ENCODE measurements at places on chromosomes 5 and 9.

DNA sequence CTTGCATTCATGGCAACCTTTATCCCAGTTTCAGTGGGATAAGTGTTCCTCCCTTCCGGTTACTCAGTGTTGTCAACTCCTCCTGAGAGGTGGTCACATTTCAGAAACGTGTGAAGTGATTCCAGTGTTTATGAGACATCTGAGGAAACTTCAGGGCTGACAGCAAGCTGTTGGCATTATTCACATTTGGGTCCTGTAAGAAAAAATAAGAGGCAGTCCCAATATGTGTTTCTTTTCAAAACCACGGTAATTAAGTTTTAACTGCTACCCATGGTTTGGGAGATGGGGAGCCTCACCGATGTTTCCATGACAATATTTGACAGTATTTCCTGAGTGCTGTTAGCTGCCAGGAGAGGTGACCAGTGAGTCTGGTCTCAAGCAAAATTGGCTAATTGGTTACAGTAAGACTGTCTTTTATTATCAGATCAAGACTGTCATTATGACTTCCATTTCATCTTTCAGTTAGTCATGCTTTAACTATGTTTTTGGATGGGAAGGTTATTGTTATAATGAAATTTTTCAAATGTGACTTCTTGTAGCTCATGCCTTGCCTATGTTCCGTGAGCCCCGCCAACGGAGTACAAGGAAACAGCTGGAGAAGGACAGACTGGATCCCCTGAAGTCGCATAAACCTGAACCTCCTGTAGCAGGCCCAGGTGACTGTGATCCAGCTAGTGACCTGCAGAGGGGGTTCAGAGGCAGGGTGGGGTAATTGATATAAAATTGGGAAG lies 115.3 kb downstream of the GDNF start:
- DNase-seq = no peak

GRCh38 chr5:114726131-114726530 lies 364.3 kb downstream of the KCNN2 start:
- DNase-seq = no peak

GRCh38 chr5:15238006-15238405 lies 262.0 kb upstream of the FBXL7 start:
- no peak for DNase-seq

DNA sequence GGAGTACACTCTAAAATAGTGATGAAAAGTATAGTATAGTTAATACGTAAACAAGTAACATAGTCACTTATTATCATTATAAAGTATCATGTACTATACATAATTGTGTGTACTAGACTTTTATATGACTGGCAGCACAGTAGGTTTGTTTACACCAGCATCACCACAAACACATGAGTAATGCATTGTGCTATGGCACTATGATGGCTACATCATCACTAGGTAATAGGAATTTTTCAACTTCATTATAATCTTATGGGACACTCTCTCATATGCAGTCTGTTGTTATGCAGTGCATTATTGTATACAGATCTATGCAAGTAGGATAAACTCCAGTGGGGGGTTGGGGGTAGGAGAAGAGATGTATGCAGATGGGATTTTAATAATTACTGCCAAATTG lies 52.7 kb upstream of the ELL2 start:
- DNase-seq = no peak

- DNase-seq = no peak
These were observed 216.6 kb downstream of the NR2F1-AS1 start for GRCh38 chr5:93364378-93364777.

DNA sequence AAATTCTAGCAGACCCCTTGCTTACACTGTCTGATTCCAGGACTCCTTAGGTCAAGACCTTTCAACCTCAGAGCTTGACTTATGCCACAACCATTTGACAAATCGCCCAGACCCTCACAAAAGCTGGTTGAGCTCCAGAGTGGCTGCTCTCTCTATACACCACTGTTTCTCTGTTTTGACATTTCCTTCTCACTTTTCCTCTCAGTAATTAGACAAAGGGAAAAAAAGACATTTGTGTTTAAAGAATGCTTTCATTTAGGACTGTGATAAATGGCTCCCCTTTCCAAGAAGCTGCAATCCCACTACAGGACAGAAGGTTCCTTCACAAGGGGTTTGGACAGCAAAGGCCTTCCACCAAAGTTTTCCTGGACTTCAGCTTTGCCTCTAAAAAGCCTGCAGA lies 601.3 kb downstream of the NR2F1-AS1 start:
- DNase-seq = no peak

- peak; percentile 14 for DNase-seq
These were observed 83.7 kb upstream of the TMED7 start for GRCh38 chr5:115709585-115709984.

DNA sequence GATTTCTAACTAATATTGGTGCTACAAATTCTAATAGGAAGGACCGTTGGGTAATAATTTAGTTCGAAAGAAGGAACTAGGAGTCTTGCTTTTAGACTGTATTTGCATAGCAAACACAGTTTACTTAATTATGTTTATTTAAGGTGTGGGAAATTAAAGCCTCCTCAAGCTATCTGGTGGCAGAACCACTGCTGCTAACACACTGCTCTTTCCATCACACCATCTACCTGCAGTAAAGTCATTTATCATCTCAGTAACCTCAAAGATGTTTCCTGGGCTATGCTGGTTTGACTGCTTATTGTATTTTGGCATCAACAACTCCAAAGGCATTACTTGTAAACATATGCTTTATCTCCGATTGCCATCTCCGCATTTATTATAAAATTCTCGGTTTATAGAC lies 114.3 kb downstream of the DEPDC1B start:
- DNase-seq = no peak

GRCh38 chr9:77257275-77257674 lies 79.9 kb downstream of the VPS13A start:
- DNase-seq = no peak

DNA sequence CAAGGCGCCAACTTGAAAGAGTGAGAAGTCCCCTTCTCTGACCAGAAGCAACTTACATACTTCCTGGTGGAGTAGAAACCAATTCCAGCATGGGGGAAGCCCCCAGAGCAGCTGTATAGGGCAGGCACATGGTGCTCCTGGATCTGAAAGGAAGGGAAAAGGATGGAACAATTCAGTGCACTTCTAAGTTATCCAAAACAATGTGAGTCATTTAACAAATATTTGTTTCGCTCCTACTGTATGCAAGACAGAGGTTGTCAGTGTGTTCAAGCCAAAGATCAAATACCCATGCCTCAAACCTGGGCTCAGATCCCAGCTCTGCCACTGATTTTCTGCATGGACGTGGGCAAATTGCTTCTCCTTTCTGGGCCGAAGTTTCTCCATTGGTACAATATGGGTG lies 67.1 kb downstream of the LHX2 start:
- no peak for DNase-seq

DNA sequence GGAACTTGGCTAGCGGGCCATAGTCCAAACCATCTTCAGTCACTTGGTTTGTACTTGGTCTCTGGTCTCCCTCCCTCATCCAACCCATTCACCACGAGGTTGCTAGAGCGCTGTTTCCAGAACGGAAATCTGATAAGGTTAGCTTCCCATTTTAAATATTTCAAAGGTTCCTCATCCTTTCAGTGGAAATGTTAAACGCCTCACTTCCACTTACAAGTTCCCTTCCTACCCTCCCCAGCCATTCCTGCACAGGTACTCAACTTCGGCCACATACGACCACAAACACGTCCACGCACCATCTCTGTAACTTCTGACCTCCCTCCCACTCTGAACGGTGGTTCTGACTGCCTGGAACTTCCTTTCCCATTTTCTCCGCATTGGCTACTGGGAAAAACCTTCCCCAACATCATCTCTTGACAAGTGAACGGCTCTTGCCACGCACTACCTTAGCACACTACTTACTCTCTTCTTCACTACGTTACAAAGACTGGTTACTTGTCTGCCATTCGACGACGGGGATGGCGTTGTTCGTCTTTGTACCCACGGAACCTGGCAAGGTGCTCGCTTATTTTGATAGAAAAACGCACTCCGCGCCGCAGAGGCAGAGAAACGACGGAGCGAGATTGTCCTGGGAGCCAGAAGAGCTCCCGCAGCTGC lies 629 bp downstream of the CCNH start:
- DNase-seq = peak; percentile 59

- DNase-seq = no peak
These were observed 12.0 kb upstream of the IFNA1 start for GRCh38 chr9:21428235-21428634.

Data from hepatocyte (in vitro differentiated cells).